Endothelial cell (in vitro differentiated cells): ENCODE measurements at places on chromosomes 2 and 18. TPM values are rescaled to one million over a fixed set of nuclear protein-coding genes. Genes with fewer than 3 reads are reported as not detected.

- no peak for DNase-seq
These were observed 23.3 kb downstream of the GRB14 start for GRCh38 chr2:164597983-164598382.

DNA sequence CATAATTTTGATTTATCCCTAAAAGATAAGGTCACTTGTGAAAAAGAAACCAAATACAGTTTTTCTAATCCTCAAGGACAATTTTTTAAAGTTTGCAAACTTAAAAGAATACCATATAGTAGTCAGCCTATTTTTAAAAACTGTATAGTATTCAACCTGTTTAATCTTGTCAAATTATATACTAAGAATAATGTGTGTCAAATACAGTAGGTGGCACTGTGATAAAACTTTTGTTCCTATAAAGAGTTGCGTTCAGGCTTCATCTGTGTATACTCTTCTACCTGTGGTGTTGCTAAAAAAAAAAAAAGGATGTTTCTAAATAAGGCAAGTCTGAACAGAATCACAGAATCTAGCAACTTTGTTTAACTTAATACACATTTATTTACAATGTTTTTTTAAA, 68.6 kb downstream of the CCDC138 start:
- DNase-seq = no peak

DNA sequence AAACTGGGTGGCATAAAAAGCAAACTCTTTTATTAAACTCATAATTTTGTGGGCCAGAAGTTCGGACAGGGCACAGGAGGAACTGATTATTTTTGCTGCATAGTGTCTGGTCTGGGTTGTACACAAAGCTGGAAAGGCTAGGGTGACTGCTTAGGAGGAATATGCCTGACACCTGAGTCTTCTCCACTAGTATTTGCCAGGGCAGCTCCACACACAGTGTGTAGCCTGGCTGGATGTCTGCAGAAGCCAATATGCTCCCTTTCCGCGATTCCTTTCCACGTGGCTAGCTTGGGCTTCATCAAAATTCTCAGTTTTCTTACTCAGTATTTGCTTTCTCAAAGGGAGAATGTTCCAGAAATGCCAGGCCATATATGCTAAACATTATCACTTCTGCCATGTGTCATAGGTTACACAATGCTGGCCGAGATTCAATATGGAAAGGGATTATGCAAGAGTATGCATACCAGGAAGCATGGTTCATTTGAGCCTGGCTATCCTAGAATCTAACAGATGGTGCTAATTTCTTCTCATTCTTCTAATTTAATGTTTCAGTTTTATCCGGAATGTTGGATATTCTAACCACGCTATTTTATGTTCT, 142.7 kb upstream of the DOK6 start:
- no peak for DNase-seq

DNA sequence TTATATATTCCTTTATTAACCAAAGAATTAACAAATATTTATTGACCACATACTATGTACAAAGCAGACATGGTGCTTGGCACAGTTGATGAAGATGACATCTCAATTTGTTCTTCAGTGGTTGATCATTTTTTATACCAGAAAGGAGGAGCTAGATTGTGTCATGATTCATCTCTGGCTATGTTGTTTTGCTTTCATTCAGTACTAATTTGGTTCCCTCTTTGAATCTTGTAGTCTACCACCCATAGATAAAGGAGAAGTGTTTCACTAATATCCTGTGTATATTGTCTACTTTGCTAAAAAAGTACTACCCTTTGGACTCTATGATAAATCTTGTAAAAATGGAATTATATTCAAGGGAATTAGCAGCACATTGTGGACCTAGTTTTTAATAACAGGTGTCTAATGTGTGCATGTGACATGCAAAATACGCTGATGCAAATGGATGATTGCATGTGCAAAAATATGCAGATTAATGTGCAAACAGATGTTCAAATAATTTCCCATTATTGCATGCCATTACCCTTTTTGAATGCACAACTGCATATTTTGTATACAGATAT, 313.2 kb upstream of the ZEB2 start:
- DNase-seq = no peak

- no peak for DNase-seq
These were observed 48.3 kb downstream of the GLI2 start for GRCh38 chr2:120783969-120784372.

DNA sequence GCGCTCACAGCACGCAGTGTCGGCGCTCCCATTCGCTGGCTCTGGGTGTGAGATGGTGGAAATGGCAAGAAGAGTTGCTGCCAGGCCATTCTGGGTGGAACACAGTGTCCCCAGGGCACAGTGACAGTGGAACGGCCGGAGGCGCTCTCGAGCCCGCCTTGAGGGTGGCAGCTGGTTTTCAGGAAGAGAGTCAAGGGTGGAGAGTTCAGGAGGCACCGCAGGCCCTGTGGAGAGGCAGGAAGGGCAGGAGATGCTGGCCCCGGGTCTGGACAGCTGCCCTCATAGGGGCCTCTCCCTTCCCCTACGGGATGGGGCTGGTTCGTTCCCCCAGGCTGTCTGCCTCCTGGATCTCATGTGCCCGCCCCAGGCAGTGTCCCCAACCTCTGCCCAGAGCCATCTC, 12.5 kb downstream of the GPC1 start:
- DNase-seq = no peak

The CFC1 gene
- total RNA-seq = 1.2 TPM

The PLCD4 gene
- 90.2 TPM for total RNA-seq

The SERPINB11 gene
- total RNA-seq = not detected

The UGT1A3 gene
- total RNA-seq = not detected

The SIX3 gene
- not detected for total RNA-seq

The CD28 gene
- total RNA-seq = not detected

The PARD6G gene
- 10.4 TPM for total RNA-seq

The CYP27A1 gene
- total RNA-seq = 9.0 TPM
